ENCODE measurements at places on chromosomes 13 and 19.

- no peak for DNase-seq
Measured at GRCh38 chr13:46687810-46688209, 109.2 kb downstream of the ESD start.

DNA sequence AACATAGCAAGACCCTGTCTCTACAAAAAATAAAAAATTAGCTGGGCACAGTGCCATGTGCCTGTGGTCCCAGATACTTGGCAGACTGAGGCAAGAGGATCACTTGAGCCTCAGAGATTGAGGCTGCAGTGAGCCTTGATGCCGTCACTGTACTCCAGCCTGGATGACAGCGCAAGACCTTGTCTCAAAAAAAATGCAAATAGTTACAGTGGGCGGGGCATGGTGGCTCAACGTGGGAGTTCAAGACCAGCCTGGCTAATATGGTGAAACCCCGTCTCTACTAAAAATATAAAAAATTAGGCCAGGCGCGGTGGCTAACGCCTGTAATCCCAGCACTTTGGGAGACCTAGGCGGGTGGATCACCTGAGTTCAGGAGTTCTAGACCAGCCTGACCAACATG lies 8.5 kb downstream of the PGLS start:
- no peak for DNase-seq

GRCh38 chr13:77544758-77545338 lies 9.3 kb downstream of the SCEL start:
- no peak for DNase-seq

- DNase-seq, result no peak
Measured at GRCh38 chr19:47096721-47097120, 16.9 kb downstream of the ZC3H4 start.

GRCh38 chr19:48918801-48919247 lies 14.7 kb upstream of the DHDH start:
- DNase-seq, result no peak

DNA sequence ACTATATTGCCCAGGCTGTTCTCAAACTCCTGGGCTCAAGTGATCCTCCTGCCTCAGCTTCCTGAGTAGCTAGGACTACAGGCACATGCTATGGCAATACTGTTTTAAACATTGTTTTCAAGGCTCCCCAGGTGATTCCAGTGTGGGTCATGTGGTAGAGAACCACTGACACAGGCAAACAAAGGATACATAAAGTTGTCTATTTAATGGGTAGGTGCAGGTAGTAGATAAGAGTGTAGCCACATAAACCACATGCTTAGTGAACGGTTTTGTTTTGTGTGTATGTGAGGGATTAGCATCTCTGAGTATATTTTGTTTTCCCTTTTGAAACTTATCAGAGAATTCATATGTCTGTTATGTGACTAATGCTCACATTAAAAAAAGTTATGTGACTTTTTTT lies 36.7 kb downstream of the USPL1 start:
- DNase-seq, result no peak

GRCh38 chr19:54158812-54159351 lies 639 bp downstream of the LENG1 start:
- DNase-seq, result no peak

DNA sequence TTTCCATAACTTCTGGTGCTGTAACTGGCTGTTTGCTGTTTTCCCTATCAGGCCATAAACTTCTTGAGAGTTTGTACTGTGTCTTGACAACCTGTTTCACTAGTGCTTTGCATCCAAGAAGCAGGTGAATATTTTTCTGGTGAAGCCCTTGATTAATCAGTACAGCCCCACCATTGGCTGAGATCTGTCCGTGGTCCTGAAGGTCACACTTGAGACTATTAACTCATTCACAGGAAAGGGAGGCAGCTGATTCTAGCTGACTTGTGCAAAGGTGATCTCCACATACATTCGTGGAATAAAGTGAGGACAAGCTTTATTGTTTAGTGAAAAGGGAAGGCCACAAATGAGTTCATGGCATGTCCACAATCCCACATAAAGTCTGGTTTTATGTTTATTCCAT lies 61.4 kb upstream of the ZNF835 start:
- DNase-seq, result no peak

- no peak for DNase-seq
Measured at GRCh38 chr13:38657191-38657590, 29.7 kb upstream of the FREM2 start.

- DNase-seq, result no peak
Measured at GRCh38 chr13:100208626-100209025, 119.7 kb downstream of the PCCA start.
